ENCODE measurements at places on chromosomes 11 and 22.
A peak's percentile ranks its signal among the peaks of the same experiment; 100 is the strongest.

DNA sequence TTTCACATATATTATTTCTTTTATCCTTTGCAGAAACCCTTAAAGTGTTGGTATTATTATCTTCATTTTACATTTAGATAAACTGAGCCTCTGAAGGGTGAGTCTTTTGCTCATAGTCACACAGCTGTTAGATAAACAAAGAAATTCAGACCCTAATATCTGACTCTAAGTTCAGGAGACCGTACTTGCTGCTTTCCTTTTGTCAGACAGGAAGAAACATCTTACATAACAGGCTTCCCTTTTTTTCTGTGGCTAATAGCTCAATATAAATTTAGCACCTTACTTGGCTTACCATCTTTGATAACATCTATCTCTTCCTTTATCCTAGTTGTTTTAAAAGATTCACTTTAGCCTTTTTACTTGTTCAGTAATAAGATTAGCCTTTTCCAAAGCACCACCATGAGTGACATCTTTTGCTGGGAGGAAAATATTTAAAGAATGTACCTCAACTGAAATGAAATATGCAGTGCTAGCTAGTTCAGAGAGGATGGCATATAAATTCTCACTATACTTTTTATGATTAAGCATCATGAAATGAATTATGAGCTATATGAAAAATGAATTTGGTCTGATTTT is 128.6 kb downstream of the WNT11 start:
- H3K27ac ChIP-seq, result no peak overlapping the region
- no peak for DNase-seq
- no peak overlapping the region for H3K4me3 ChIP-seq
- no peaks in the 10 kb centered on the region for H3K4me1 ChIP-seq
- no peaks in the 10 kb centered on the region for H3K36me3 ChIP-seq

DNA sequence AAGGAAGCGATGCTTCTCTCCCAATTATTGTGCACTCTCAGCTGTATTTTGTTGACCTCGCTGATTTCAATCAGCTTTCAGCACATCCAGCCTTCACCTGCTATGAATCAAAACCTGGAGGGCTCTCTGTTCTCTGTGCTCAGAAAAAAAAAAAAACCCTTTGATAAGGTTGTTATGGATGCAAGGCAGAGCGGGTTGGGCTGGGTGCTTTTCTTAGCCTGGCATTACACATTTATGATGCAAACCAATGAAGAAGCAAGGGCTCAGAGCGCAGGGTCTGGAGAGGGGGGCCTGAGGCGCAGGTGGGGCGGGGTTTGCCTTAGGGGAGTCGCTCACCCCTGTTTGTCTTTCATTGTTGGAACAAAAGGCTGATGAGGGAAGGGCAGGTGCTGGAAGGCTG is 86.0 kb upstream of the CADM1 start:
- no peak overlapping the region for H3K27ac ChIP-seq
- H3K27me3 ChIP-seq, result no peaks in the 10 kb centered on the region
- no peak overlapping the region for H3K4me3 ChIP-seq
- no peaks in the 10 kb centered on the region for H3K36me3 ChIP-seq
- peaks cover 5% of the 10 kb centered on the region for H3K4me1 ChIP-seq

GRCh38 chr11:63536669-63537292 is at the start of gene PLAAT4:
Gene PLAAT4 (plus strand): TSS chr11:63536808. CDS start chr11:63536869, 61 bp downstream.
- H3K4me1 ChIP-seq, result peaks cover 28% of the 10 kb centered on the region
- H3K27me3 ChIP-seq, result no peaks in the 10 kb centered on the region
- H3K4me3 ChIP-seq, result no peak within 1 kb of the TSS
- H3K27ac ChIP-seq, result no peak within 1 kb of the TSS

DNA sequence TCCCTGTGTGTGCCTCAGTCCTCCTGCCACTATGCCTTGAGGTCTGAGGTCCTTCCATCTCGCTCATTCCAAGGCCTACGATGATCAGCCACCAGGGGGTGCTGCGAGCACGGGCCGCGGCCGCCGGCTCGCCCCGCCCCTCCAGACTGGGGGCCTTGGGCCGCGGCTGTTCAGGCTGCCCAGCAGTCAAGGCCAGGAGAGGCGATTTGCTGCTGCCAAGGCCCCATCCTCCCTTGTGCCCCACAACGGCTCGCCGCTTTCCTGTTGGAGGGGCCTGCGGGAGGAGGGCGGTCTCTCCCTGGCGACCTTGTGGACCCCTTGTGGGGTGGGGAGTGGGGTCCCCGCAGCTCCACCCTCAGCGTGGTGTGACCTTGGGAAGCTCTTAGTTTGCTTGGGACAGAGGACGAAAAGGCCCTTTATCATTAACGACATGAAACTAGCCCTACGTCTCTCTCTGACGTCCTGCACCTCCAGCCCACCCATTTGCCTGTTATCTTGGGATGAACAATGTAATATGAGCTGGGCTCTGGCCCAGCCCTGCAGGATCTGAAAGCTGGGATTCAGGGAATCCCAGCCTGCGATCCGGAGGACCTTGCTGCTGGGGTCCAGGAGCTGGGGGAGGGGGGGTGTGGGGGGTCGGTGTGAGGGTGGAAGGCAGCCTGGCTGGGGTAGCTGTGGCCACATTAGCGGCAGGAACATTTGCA is 5.3 kb upstream of the GALR3 start:
- H3K36me3 ChIP-seq, result no peaks in the 10 kb centered on the region
- H3K4me1 ChIP-seq, result peaks cover 22% of the 10 kb centered on the region
- H3K27ac ChIP-seq, result no peak overlapping the region
- DNase-seq, result peak; percentile 88

GRCh38 chr22:46622081-46622521 is 1.9 kb downstream of the GRAMD4 start:
- H3K27me3 ChIP-seq, result no peaks in the 10 kb centered on the region
- H3K27ac ChIP-seq, result no peak overlapping the region
- no peak overlapping the region for H3K4me3 ChIP-seq
- H3K36me3 ChIP-seq, result no peaks in the 10 kb centered on the region

- peaks cover 68% of the 10 kb centered on the region for H3K4me1 ChIP-seq
- no peaks in the 10 kb centered on the region for H3K27me3 ChIP-seq
- no peaks in the 10 kb centered on the region for H3K36me3 ChIP-seq
- peak overlapping the region; percentile 25 for H3K4me3 ChIP-seq
These were observed 26.1 kb downstream of the GAL start for GRCh38 chr11:68710409-68710808.

DNA sequence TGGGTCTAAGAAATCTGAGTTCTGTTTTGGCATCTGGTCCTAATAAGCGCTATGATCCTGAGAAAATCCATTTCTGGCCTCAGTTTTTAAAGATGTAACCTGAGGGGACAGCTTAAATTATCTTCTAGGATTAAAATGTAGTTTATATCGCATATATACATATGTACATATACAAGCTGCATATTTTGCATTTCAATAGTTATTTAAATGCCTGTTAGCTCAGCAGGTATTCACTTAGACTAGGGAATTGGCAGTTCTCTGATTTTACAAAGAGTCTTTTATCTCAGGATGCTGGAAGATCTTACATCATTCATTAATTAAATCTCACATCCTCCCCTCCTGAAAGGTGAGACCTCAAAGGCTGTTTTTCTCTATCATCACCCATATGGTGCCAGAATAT is 1232.8 kb downstream of the LRRC4C start:
- no peaks in the 10 kb centered on the region for H3K4me1 ChIP-seq
- no peak for DNase-seq
- H3K4me3 ChIP-seq, result no peak overlapping the region
- no peaks in the 10 kb centered on the region for H3K36me3 ChIP-seq
- H3K27me3 ChIP-seq, result no peaks in the 10 kb centered on the region

GRCh38 chr22:38110008-38110862 is at the start of gene BAIAP2L2:
Gene BAIAP2L2 (minus strand): TSS chr22:38110684. CDS start chr22:38110525, 159 bp downstream.
- no peak within 1 kb of the TSS for H3K4me3 ChIP-seq
- H3K36me3 ChIP-seq, result no peaks in the 10 kb centered on the region
- H3K4me1 ChIP-seq, result peaks cover 5% of the 10 kb centered on the region

GRCh38 chr11:10725907-10726253 is 25.2 kb upstream of the CTR9 start:
- no peaks in the 10 kb centered on the region for H3K27me3 ChIP-seq
- H3K4me3 ChIP-seq, result no peak overlapping the region
- no peaks in the 10 kb centered on the region for H3K4me1 ChIP-seq
- DNase-seq, result no peak

GRCh38 chr11:117191680-117192400 is 7.3 kb upstream of the TAGLN start:
- no peaks in the 10 kb centered on the region for H3K27me3 ChIP-seq
- no peak for DNase-seq
- H3K4me1 ChIP-seq, result no peaks in the 10 kb centered on the region
- H3K27ac ChIP-seq, result no peak overlapping the region

- H3K27me3 ChIP-seq, result no peaks in the 10 kb centered on the region
- H3K4me1 ChIP-seq, result no peaks in the 10 kb centered on the region
- no peak overlapping the region for H3K27ac ChIP-seq
- no peak overlapping the region for H3K4me3 ChIP-seq
- H3K36me3 ChIP-seq, result no peaks in the 10 kb centered on the region
These were observed 24.3 kb upstream of the SMCO4 start for GRCh38 chr11:93567401-93567895.

DNA sequence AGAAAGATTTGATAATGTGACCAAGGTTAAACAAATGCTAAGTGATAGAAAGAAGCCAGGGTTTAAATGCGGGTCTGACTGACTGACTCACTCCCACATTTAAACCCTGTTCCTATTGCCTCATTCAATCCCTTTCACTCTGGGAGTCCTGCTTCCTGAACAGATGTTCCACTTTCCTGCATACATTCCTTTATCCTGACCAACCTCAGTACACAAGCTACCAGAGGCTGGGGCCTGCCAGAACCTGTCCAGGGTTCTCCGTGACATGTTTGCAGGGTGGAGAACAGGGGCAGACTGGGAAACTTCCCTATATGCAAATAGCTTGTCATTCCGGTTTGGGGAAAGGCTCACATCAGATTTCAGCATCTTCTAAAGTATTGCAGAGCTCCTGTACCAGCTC is 3.0 kb upstream of the ANKK1 start:
- H3K4me1 ChIP-seq, result peaks cover 31% of the 10 kb centered on the region
- no peaks in the 10 kb centered on the region for H3K36me3 ChIP-seq
- no peak overlapping the region for H3K27ac ChIP-seq

DNA sequence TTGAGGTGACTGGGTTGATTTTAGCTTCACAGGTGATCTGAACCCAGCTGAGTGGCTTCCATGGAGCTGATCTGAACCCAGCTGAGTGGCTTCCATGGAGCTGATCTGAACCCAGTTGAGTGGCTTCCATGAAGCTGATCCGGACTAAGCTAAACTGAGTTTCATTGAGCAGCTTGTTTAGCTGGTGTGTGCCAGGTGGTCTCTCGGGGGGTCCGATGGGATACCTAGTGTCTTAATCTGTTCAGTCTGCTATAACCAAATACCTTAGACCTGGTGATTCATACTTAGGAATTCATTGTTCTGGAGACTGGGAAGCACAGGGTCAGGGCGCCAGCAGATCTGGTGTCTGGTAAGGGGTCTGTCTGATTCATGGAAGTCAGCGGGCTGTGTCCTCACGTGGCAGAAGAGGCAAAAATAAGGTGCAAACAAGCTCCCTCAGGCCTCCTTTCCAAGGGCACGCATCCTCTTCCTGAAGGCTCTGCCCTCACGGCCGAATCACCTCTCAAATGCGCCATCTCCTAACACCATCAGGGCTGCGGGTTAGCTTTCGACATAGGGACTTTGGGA is 52.5 kb upstream of the KCNQ1OT1 start:
- peaks cover 17% of the 10 kb centered on the region for H3K4me1 ChIP-seq
- no peaks in the 10 kb centered on the region for H3K36me3 ChIP-seq
- peaks cover 20% of the 10 kb centered on the region for H3K27me3 ChIP-seq
- no peak overlapping the region for H3K4me3 ChIP-seq
- no peak for DNase-seq
- no peak overlapping the region for H3K27ac ChIP-seq

DNA sequence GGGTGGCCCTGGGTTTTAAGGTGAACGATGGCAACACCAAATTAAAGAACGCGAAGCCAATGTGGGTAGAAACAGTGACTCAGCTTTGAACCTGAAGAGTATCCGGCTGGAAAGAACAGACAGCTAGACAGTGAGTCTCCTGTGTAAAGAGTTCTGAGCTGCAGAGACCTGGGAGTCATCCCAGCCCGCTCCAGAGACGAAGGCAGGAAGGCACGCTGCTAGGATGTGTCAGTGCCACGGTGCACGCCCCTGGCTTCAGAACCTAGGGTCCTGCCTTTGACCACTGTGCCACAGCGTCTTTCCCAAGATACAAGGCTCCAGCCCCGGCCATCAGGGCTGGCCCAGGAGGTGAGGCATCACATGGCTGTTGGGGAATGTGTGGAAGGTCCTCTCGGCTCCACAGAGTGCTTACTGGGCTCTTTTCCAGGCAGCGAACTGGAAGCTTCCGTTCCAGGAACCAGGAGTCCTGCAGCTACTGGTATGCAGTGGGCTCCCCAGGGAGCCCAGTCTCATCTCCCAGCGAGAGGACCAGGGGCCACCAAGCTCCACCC is 29.9 kb downstream of the LRFN4 start:
- no peaks in the 10 kb centered on the region for H3K27me3 ChIP-seq
- H3K27ac ChIP-seq, result no peak overlapping the region
- no peak for DNase-seq
- peaks cover 27% of the 10 kb centered on the region for H3K4me1 ChIP-seq

- H3K36me3 ChIP-seq, result no peaks in the 10 kb centered on the region
- no peak overlapping the region for H3K4me3 ChIP-seq
- peaks cover 52% of the 10 kb centered on the region for H3K27me3 ChIP-seq
- no peak overlapping the region for H3K27ac ChIP-seq
These were observed 94.8 kb downstream of the KCNQ1 start for GRCh38 chr11:2539371-2540222.

GRCh38 chr11:34239465-34240149 is 118.2 kb downstream of the ABTB2 start:
- H3K4me3 ChIP-seq, result no peak overlapping the region
- peaks cover 27% of the 10 kb centered on the region for H3K4me1 ChIP-seq
- no peak overlapping the region for H3K27ac ChIP-seq
- no peaks in the 10 kb centered on the region for H3K27me3 ChIP-seq
- DNase-seq, result no peak

GRCh38 chr11:29682856-29683255 is 334.0 kb downstream of the KCNA4 start:
- no peaks in the 10 kb centered on the region for H3K36me3 ChIP-seq
- no peaks in the 10 kb centered on the region for H3K27me3 ChIP-seq
- no peak overlapping the region for H3K27ac ChIP-seq
- DNase-seq, result no peak

DNA sequence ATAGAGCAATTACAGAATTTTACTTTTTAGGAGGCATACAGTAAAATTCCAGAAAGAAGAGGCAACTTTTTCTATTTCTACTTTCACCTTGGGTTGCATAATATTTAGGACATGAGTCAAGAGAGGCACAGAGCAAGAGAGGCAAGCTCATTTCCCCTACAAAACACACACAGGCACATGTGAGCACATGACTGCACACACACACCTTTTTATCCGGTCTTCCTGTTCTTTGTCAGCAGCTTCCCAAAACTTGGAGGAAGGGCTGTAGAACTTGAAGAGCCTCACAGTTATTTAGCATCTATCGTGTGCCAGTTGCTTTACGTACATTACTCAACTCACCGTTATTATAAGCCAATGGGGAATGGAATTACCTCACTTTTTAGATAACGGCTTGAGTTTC is 37.8 kb upstream of the CCDC179 start:
- DNase-seq, result no peak
- no peaks in the 10 kb centered on the region for H3K27me3 ChIP-seq
- no peak overlapping the region for H3K27ac ChIP-seq
- no peaks in the 10 kb centered on the region for H3K36me3 ChIP-seq
- peaks cover 8% of the 10 kb centered on the region for H3K4me1 ChIP-seq
- no peak overlapping the region for H3K4me3 ChIP-seq

All from neural progenitor cell (in vitro differentiated cells).